ENCODE measurements at places on chromosomes 16 and 17.
A peak's percentile ranks its signal among the peaks of the same experiment; 100 is the strongest.

DNA sequence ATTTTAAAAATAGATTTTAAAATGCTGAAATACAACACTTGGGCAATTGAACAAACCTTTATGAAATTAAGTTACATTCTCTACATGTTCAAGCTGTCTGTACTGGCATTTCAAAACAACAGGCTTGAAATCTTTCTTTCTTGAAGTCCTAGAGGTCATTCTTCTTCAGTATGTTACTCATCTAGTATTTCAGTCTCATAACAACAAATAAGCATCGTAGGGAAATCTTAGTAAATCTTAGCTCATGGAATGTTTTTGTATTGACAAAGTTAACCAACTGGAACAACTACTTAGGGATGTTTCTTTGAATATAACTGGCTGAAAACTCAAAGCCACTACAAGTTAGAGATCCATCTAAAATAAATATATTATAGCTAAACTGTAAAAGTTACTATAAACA, 96.6 kb downstream of the KIF2B start:
- no peak for DNase-seq

DNA sequence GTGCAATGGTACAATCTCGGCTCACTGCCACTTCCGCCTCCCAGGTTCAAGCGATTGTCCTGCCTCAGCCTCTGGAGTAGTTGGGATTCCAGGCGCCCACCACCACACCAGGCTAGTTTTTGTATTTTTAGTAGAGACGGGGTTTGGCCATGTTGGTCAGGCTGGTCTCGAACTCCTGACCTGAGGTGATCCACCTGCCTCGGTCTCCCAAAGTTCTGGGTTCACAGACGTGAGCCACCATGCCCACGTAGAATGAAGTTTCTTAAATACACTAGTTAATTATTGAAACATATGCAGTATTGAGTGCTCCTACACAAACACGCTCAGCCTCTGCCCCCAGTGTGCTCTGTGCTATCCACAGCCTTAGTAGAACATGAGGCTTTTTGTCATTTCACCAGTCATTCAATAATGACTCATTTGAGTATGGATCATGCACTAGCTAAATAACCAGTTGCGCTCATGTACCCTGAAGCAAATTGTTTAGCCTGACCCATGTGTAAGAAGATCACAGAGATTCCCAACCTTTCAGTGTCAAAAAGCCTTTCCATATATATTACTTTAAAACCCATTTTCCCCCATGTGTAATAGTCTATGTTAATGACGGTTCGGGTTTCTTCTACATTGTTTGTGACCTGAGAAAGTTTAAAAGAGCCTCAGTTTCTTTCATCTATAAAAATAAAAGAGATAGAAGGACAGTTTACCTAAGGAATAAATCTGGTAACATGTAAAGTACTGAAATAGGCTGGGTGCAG, 49.7 kb downstream of the TUBD1 start:
- peak; percentile 96 for DNase-seq

DNA sequence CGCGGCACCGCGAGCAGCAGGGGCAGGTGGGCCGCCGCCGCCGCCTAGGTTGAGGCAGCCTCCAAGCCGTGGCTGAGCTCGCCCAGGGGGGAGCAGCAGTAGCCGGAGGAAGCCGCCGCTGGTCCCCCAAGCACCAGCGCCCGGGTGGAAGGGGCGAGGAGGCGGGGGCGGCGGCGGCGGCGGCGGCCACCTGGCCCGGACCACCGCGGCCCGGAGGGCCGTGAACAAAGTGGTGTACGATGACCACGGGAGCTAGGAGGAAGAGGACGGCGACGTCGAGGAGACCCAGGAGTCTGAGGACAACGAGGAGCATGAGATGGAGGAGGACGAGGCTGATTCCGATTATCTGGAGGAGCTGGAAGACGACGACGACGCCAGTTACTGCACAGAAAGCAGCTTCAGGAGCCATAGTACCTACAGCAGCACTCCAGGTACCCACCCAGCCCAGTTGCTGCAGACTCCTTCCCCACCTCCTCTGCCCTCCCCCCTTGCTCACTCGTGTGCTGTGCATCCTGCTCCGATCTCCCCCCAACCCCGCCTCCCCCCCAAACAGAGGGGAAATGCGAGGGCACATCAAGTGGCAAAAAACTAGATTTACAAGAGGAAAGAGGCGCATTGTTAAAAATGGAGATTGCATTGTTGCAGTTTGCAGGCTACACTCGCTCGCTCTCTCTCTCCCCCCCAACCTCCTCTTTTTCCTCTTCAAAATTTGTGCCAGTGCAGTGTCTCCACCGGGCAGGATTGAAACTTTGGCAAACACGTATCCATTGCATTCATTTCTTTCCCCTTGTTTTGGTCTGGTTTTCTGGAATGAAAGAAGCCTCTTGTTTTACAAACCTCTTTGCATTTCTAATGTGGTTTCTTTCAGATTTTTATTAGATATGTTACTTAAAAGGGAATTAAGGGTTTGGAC, 41.8 kb upstream of the AMZ2 start:
- DNase-seq, result no peak

GRCh38 chr17:63805591-63805990, 21.6 kb upstream of the PSMC5 start:
- DNase-seq, result no peak

DNA sequence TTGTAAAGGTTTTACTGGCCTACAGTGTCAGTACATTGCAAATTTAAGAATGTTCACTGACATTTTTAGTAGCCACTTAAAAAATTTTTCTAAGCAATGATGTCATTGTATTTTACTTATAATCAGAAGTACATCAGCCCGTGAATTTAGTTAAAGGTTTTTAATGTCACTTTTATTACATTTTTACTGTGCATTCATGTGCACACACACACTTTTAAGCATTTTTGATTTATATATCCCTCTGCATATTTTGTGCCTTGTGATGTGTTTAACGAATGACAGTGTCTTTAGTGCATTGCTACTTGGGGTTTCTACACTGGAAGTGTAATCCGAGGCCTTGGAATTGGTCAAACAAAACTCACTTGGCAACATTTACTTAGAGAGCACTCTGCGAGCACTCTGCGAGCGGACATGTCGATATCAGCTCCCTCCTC, 190.4 kb downstream of the WWOX start:
- no peak for DNase-seq

DNA sequence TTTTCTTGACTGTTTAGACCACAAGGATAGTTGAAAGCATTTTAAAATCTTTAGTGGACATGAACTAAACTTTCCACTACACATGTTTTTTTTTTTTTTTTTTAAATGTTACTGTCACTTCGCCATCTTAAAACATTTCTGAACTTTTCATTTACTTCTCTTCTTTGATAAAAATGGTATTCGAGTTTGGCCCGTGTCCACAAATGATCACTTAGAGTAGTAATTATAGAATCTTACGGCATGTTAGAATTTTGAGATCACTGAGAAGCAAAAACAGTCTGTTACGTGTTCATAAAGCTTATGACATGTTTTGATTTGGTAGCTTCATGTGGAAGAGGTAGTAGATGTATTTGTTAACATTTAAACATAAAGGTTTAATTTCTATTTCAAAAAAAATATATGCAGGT, 1.1 kb downstream of the NSRP1 start:
- no peak for DNase-seq

DNA sequence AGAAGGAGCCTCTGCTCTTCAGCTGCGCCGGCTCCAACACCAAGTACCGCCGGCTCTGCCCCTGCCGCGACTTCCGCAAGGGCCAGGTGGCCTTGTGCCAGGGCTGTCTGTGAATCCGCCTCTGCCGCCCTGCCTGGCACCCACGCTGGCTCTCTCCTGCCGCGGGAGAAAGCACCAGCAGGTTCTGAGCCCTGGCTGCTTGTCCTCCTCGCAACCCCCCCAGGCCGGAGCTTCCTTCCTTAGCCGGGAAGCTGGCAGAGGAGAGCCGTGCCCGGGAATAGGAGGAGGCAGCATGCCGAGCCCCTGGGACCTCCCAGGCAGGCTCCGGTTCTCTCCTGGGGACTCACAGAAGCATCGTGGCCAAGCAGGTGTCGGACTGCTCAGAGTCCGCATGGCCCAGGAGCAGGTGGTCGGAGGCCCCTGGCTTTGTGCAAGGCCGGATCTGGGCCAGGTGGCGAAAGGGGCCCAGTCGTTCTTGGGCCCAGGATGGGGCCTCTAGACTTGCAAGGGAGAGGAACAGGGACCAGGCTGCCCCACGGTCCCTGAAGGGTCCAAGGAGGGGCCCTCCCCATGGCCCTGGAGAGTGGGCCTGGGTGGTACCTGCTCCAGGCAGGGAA, 80.6 kb downstream of the MGAT5B start:
- no peak for DNase-seq

DNA sequence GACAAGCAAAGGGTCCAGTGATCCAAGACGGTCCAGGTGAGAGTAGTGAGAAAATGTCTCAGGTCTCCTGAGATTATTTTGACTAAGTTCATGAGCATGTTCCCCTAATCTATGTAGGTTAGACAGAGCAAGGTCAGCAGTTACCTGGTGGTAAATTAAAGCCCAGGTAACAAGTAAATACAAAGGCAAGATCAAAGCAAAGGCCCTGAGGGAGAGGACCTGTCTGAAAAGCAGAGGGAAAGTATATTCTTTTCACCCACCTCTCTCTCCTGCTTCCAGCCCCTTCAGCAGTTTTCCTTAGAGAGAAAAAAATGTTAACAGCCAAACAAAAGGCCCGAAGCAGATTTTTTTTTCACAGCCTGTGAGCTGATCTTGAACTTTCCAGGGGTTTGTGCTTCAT, 302.7 kb downstream of the MAP2K6 start:
- no peak for DNase-seq

DNA sequence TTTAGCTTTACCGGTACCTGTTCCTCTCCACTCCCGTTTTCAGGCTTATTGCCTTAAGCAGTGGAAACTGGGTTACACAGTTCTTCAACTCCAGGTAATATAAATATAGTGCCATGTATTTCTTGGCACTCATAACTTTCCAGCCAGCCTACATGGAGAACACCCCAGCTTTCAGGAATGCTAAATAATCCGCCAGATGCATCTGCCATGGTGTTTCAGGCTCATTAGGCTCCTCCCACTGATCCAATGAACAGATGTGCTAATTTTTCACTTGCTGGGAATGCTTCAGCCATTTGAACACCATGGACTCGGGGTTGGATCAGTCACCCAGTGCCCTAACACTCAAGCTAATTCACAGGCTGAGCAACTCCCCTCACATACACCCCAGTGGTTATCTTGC, 4.6 kb downstream of the ANKFN1 start:
- no peak for DNase-seq

GRCh38 chr17:44203731-44204440, 4.2 kb upstream of the ATXN7L3 start:
- no peak for DNase-seq

- no peak for DNase-seq
Measured at GRCh38 chr16:17205279-17206211, 265.2 kb downstream of the XYLT1 start.

DNA sequence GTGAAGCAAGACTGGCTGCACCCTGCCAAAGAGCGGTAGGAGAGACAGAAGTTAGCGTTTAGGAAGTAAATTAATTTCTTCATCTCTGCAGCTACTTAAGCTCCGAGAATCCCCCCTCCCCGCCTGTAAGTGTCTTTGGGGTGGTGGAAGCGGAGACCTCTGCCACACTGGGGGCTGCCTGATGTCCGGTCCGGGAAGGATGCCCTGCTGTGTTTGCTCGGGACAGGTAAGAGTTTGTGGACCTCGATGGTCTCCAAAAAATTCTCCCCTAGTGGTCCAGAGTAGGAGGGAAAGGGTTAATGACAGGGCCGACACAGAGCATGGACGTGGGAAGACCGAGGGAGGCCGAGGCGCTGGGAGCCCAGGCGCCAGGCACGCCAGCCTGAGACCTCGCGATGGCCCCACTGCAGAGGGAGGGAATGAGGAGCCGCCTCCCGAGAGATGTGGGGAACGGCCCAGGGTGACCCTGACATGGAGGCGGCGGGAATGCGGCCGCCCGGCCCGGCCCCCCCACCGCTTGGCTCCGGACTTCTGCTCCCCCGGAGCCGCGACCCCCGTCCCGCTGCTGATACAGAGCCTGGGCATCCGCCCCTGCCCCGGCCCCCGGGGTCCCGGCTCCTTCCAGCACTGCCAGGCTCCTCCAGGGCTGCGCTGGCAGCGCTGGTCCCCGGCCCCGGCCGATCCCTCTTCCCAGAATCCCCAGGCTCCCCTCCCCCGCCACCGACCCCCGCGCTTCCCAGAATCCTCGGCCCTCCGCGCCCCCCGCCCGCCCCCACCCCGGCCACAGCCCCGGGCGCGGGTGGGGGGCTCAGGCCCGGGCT, 680 bp downstream of the ZNF629 start:
- no peak for DNase-seq

- DNase-seq, result no peak
Measured at GRCh38 chr16:71635632-71636031, 9.6 kb downstream of the MARVELD3 start.

DNA sequence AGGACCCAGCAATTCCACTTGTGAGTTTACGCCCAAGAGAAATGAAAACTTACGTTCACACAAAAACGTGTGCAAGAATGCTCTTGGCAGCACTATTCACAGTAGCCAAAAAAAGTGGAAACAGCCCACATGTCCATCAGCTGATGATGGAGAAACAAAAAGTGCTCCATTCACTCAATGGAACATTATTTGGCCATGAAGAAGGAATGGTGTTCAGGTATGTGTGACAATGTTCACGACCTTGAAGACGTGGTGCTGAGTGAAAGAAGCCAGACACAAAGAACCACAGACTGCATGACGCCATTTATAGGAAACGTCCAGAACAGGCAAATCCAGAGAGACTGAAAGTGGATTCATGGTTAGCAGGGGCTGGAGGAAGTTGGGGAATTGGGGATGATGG, 84.9 kb downstream of the ZDHHC7 start:
- DNase-seq, result no peak

DNA sequence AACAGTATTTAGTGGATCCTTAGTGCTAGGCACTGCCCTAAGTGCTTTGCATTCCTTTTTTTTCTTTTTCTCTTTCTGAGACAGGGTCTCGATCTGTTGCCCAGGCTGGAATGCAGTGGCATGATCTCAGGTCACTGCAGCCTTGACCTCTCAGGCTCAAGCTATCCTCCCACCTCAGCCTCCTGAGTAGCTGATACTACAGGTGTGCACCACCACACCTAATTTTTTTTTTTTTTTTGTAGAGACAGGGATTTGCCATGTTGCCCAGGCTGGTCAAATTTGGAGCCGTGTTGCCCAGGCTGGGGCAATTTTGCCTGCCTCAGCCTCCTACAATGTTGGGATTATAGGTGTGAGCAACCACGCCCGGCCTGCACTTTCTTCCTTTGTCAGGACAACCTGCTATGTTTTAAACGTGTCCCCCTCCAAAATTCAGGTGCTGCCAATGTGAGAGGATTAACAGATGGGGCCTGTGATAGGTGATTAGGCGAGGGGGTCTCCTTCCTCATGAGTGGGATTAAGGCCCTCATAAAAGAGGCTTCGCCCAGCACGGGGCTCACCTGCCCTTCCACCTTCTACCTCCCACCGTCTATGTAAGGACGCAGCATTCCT, 5.4 kb downstream of the NQO1 start:
- no peak for DNase-seq
